ENCODE measurements at places on chromosomes 1 and 21. TPM values are rescaled to one million over a fixed set of nuclear protein-coding genes. Genes with fewer than 3 reads are reported as not detected.
A peak's percentile ranks its signal among the peaks of the same experiment; 100 is the strongest.

The ARHGAP30 gene
- polyA plus RNA-seq: 5.1 TPM

The LRRC38 gene
- polyA plus RNA-seq: 0.98 TPM

The PER3 gene
- 19.2 TPM for polyA plus RNA-seq

DNA sequence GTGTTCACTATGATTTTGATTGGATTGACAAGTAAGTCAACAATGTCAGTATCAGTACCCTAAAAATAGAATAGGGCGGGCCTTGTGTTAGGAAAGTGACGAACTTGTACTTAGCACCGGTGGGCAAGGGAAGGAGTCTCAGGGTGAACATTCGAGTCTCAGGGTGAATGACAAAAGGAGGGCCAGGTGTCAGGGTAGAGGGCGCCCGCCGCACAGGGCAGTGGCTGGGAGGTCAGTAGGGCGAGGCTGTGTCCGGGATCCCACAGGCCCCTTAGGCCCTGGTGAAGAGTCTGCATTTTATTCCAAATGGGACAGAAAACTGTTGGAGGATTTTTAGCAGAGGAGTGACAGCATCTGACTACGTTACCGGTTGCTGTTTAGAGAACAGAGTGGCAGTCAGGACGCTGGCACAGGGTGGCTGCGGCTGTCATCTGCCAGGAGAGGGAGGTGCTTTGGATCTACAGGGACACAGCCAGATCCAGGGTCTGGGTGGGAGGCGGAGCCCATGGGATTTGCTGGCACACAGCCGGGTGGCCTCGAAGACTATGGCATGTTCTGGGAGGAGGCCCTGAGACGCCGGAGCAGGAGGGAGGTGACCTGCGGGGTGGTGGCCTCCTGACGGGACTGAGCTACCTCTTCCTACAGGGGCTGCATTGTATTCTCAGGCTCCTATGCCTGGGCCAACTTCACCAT, 11.0 kb downstream of the AGTRAP start:
- no peak for DNase-seq

DNA sequence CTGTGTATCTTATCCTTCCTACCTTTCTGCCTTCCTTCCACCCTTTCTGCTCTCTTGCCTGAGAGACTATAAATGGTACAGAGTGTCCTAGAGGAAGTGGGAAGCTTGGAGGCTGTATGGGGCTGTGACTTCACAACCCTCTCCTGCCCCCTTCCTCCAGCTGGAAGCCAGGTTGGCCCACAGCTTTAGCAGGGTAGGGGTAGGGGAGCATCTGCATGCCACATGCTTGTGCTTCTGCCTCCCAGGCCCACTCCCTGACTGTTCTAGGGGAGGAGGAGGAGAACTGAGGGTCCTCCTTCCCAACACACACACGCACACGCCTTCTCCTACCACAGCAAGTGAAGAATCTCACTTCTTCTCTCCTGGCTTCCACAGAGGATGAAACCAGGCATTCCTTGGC, 3.9 kb upstream of the SLC27A3 start:
- no peak for DNase-seq

DNA sequence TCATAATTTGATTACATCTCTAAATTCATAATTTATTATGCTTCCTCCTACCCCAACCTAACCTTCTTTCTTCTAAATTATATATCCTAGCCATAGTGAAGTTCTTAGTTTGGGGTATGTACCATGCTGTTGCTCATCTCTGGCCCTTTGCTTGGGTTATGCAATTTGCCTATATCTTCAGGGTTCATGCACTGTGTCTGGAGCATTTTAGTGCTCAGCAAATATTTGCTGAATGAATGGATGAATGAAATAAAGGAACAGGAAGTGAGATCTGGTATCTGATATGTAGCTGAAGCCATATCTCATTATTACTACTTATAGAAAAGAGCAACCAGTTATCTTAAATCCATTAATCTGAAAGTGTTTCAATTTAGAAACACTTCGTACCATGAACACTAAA, 137.6 kb downstream of the GPATCH2 start:
- DNase-seq: no peak

GRCh38 chr1:9840176-9840575, 16.4 kb upstream of the CLSTN1 start:
- no peak for DNase-seq

DNA sequence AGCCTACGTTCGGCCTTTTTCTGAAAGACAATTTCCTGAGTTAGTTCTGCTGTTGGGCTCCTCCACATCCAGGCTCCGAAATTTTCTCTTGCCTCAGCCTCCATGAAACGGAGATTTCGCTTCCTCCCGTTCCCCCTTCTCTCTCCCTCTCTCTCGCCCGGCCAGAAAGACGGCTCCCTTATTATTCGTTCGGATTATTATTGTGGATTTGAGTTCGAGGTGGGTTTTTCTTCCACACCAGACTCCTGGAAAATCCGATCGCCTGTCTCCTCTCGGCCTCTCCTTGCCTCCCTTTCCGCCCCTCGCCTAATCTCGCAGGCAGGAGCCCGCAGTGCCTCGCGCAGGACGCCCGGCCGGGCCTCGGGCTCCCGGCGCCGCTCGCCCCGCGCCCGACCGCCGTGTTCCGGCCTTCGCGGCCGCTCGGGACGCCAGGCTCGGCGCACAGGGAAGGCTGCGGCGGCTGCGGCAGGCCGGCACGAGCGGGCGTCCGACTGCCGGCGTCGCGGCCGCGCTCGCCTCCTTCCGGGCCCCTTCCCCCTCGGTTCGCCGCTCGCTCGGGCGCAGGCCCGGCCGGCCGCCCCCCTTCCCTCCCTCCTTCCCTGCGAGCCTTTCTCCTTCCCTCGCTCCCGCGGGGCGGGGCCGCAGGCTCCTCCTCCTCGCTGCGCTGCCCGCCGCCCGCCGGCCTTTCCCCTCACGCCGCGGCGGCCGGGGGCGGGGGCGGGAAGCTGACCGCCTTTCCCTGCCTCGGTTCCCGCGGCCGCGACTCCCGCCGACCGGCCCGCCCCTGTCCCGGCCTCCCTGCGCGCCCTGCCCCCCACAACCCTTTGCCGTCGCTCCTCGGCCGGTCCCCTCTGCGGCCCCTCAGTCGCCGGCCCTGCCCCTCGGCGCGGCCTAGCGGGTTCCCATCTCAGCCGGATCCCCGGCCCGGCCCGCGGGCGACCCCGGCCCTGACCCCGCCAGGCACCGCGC, at the start of gene ARHGEF11:
Gene ARHGEF11 (minus strand): TSS at position 493 of the 969 bp plus-strand sequence. CDS start 1,412 bp downstream, outside the sequence.
- peak; percentile 69 for DNase-seq

GRCh38 chr1:214002472-214002871, 14.7 kb downstream of the PROX1 start:
- DNase-seq: no peak

GRCh38 chr1:203526130-203526529, 32.2 kb downstream of the OPTC start:
- no peak for DNase-seq

DNA sequence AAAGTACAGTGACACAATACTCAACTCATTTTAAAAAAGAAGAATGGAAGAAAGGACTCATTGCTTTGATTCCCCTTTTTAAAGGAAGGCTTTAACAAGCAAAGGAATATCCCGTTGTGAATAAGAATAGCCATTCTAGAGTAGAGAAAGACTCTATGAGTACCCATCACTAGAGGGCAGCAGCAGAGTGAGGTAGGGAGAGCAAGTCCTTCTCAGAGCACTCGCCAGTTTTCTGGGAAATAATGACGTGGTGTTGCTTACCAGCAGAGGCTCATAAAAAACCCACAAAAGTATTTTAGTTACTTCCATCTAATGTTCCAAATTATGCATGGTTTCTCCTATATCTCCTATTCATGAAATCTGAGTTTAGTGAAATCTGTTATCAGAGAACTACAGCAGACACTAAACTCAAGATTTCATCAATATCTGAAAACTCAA, 74.6 kb downstream of the USP24 start:
- DNase-seq: peak; percentile 73

DNA sequence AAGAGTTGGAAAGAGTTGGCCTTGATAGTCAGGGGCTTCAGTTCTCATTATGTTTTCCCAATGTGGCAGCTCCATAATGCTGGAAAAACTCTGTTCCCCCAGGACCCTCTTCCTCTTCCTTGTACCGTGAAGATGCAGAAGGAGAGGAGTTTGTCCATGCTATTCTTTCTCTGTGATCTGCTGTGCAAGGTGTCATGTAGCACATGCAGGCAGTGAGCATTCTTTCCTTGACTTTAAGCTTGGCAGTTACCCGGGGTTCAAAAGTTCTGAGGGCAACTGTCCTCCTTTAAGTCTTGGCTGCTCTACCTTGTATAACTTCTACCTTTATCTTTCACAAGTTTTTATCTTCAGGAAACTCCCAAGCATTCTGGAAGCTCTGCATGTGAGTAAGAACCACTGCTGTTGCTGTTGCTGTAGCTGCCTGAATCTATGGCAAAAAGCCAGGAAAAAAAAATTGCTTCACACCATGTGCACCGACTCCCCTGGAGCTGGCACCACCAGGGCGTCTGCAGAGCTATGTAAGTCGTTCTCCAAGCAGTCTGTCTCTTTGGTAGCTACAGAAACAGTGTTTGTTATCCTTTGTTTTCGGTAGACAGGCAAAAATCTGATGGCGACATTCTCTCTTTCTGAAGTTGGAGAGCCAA, 42.7 kb upstream of the SLC16A1 start:
- DNase-seq: peak; percentile 14

DNA sequence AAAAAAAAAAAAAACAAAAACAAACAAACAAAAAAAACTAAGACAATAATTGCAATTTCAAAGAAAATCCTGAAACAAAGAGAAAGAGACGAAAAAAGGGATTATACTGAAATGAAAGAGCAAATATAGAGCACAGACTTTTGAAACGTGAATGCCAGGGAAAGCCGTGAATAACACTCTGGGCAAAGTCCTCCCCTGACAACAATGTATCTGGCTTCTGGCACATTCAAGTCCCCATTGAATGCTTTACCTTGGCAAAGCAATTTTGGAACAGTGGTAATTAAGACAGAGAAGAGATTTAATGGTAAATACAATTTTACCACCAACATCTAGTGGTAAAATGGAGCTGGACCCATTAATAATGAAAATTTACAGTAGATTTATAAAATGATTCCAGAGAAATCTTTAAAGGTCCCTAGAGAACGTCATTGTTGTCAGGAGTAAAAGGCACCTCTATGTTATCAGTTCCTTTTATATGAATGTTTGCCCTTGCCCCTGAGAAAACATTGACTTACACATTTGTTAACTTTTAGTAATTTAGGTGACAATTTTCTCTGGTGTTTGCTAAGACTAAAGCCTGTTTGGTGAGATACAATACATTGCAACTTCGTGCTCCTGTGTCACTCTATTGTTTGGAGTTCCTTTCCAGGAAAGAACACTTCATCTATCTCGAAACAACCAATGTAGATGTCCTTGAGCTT, 89.7 kb downstream of the GREM2 start:
- DNase-seq: no peak

DNA sequence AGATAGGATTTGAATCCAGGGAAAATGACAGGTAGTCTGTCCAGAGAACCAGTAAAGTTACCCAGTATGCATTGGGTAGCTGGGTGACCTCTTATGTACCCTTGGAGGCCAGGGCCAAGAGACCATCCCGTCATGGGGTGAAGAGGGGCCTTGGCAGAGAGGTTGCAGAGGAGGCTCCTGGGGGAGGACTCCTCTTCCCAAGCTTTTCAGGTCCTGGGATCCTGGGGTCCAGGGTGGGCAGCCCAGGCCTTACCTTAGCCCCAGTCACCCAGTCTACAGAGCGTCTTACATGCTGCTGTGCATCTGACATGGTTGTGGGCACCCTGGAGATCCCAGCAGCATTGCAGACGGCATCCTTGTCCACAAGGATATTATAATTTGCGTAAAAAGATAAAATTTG, 14.0 kb downstream of the PMF1 start:
- no peak for DNase-seq

GRCh38 chr1:94143809-94144176, 22.8 kb upstream of the ABCA4 start:
- no peak for DNase-seq

DNA sequence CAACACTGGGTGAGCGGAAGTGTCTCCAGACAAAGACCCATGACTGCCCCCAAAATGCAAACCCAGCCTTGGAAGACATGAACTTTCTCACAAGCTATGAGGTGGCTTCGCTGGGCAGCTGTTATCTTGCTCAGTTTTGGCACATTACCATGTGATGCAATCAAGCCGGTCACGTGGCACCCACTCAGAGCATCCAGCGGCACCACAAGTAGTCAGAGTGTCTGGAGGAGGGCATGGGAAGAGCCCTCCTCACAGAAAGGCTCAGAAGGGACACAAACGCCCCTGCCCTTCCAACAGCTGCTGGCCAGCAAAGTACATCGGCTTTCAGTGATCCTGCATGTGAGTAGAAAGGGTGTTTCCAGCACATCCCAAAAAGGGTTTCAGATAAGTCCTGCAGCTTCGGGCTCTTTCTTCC, 145.5 kb upstream of the IRF2BP2 start:
- DNase-seq: no peak

DNA sequence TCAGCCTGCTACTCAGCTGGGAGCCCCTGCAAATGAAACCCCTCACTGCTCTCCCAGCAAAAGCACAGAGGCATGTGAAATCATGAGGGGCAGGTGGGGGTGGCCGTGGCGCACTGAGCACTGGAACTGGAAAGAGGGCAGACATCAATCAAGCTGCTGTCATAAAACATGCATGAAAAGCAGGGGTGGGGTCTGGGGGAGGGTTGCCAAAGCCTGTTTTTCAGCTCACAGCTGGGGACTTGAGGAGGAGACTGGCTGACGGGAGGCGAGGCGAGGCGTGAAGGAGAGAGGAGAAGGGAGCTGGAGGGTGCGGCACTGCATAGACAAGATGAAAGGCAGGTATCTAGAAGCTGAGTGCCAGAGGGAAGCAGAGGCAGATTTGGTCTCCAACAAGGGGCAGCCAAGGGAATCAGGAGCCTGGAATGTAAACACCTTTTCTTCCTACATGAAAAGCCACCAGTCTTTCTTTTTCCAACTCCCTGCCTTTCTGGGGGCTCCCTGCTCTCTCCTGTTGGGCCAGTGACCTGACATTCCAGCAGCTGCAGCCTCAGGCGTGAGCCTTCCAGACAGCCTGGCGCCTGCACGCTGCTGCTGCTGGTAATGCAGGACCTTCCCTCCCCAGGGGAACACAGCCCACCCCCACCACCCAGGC, 87.0 kb downstream of the NMNAT2 start:
- peak; percentile 39 for DNase-seq

DNA sequence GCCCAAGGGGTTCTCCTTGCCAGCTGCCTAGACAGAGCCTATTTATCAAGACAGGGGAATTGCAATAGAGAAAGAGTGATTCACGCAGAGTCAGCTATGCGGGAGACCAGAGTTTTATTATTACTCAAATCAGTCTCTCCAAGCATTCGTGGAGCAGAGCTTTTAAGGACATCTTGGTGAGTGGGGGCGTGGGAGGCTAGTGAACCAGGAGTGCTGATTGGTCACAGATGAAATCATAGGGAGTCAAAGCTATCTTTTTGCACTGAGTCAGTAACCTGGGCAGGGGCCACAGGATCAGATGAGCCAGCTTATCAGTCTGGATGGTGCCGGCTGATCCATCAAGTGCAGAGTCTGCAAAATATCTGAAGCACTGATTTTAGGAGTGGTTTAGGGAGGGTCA, 64.8 kb upstream of the MRPS6 start:
- DNase-seq: no peak
